Activated naive CD8-positive, alpha-beta T cell treated with anti-CD3 and anti-CD28 coated beads, Interleukin-2, amount 50 U/mL, for 24 hours (primary cell): ENCODE measurements at places on chromosomes 4 and X.
A peak's percentile ranks its signal among the peaks of the same experiment; 100 is the strongest.

DNA sequence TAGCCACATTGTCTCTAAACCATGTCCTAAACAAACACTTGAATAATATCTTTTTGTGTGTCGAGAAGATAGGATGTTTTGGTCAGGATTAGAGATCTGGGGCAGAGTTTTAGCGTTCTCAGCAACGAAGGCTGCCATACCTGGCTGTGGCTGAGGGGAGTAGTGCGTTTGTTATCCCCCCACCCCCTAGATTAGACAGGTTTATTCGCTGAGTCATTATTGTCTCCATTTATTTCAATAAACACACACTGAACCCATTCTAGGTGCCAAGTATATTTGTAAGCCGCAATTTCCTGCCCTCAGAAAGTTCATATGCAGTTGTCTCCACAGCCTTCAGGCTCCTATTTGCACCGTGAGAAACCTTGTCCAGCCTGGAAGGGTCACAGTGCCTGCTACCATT lies 1684.8 kb upstream of the TENM3 start:
- DNase-seq, result no peak
- H3K4me1 ChIP-seq, result no peaks in the 10 kb centered on the region
- no peaks in the 10 kb centered on the region for H3K27me3 ChIP-seq
- no peak overlapping the region for H3K4me3 ChIP-seq
- H3K36me3 ChIP-seq, result no peaks in the 10 kb centered on the region

GRCh38 chrX:53163436-53163835 lies 61.6 kb downstream of the KDM5C start:
- no peak for DNase-seq
- H3K27ac ChIP-seq, result no peak overlapping the region
- no peak overlapping the region for H3K4me3 ChIP-seq
- H3K4me1 ChIP-seq, result no peaks in the 10 kb centered on the region
- H3K27me3 ChIP-seq, result no peaks in the 10 kb centered on the region
- no peaks in the 10 kb centered on the region for H3K36me3 ChIP-seq

GRCh38 chr4:123198706-123199105 lies 197.9 kb upstream of the SPRY1 start:
- H3K27ac ChIP-seq, result no peak overlapping the region
- H3K4me3 ChIP-seq, result no peak overlapping the region
- H3K36me3 ChIP-seq, result peaks cover 2% of the 10 kb centered on the region
- H3K27me3 ChIP-seq, result no peaks in the 10 kb centered on the region
- no peak for DNase-seq

- H3K27me3 ChIP-seq, result no peaks in the 10 kb centered on the region
- no peak for DNase-seq
- H3K36me3 ChIP-seq, result no peaks in the 10 kb centered on the region
- H3K4me1 ChIP-seq, result peaks cover 2% of the 10 kb centered on the region
Observed at GRCh38 chr4:174389439-174389838, 105.7 kb downstream of the CEP44 start.

GRCh38 chrX:42399632-42400024 lies 378.3 kb downstream of the PPP1R2C start:
- DNase-seq, result no peak
- peaks cover 19% of the 10 kb centered on the region for H3K4me1 ChIP-seq
- H3K36me3 ChIP-seq, result no peaks in the 10 kb centered on the region
- H3K4me3 ChIP-seq, result peak overlapping the region; percentile 24

- no peaks in the 10 kb centered on the region for H3K36me3 ChIP-seq
- no peak overlapping the region for H3K27ac ChIP-seq
- no peak overlapping the region for H3K4me3 ChIP-seq
- H3K27me3 ChIP-seq, result peaks cover 14% of the 10 kb centered on the region
- DNase-seq, result no peak
- H3K4me1 ChIP-seq, result no peaks in the 10 kb centered on the region
Observed at GRCh38 chrX:137041329-137041728, 7.5 kb upstream of the GPR101 start.

- no peak overlapping the region for H3K27ac ChIP-seq
- no peak overlapping the region for H3K4me3 ChIP-seq
- no peak for DNase-seq
- no peaks in the 10 kb centered on the region for H3K4me1 ChIP-seq
Observed at GRCh38 chr4:176611381-176611780, 181.3 kb downstream of the VEGFC start.

DNA sequence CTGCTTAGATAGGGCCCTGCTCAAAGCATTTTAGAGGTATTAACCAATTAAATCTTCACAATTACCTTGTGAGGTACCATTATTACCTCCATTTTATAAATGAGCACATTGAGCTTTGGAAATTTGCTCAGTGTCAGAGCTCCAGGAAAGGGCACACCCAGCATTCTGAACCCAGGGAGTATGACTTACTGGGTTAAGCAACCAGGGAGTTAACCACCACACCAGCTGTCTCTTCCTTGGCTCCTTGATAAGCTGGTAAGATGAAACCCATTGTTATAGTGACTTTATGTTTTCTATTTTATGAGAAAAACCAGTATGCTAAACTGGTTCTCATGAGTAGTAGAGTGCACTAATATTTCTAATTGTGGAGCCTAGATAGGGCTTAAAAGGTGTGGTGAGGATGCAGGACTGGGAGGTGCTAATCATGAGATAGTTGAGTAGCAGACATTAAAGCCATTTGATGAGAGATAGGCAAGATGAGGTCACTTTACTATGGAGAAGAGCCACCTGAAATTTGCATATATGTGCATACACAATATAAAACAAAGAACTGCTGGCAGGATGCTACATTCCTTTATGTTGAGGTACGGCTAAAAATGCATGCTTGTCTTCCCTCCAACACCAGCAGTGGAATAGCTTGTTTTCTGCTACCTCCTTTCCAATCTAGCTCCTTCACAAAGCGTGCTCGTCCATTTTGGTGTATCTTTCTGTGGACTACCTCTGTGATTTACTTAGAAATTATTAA lies 556.1 kb downstream of the SPRY1 start:
- H3K36me3 ChIP-seq, result no peaks in the 10 kb centered on the region
- no peak overlapping the region for H3K4me3 ChIP-seq
- no peaks in the 10 kb centered on the region for H3K4me1 ChIP-seq
- H3K27me3 ChIP-seq, result no peaks in the 10 kb centered on the region

GRCh38 chr4:40307627-40308497 lies 27.3 kb upstream of the CHRNA9 start:
- peak overlapping the region; percentile 71 for H3K4me3 ChIP-seq
- H3K27me3 ChIP-seq, result no peaks in the 10 kb centered on the region
- peak; percentile 59 for DNase-seq
- H3K4me1 ChIP-seq, result peaks cover 93% of the 10 kb centered on the region
- H3K36me3 ChIP-seq, result peaks cover 6% of the 10 kb centered on the region

- H3K4me3 ChIP-seq, result no peak overlapping the region
- peaks cover 10% of the 10 kb centered on the region for H3K4me1 ChIP-seq
- no peaks in the 10 kb centered on the region for H3K27me3 ChIP-seq
- no peak for DNase-seq
- H3K27ac ChIP-seq, result no peak overlapping the region
Observed at GRCh38 chr4:123587983-123588494, 191.4 kb downstream of the SPRY1 start.

GRCh38 chr4:84151574-84151973 lies 347.5 kb downstream of the NKX6-1 start:
- DNase-seq, result no peak
- H3K4me1 ChIP-seq, result no peaks in the 10 kb centered on the region
- H3K36me3 ChIP-seq, result no peaks in the 10 kb centered on the region
- H3K27me3 ChIP-seq, result no peaks in the 10 kb centered on the region
- H3K27ac ChIP-seq, result no peak overlapping the region

DNA sequence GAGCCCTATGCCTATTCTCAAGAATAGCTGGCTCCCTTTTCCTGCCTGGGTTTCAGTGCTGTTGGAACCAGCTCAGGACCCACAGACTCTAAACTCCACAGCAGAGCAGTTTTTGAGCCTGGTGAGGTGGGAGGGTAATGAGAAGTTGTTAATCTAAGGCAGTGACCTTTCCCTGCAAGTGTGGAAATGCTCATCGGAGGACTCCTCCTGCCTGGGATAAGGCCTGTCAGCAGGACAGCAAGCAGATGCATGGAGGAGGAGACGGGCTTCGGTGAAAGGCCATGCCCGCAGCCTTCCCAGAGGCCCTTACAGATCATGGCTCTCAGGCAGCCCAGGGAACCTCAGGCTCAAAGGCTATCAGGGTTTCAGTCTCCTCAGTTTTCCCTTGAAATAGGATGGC lies 70.0 kb upstream of the SHISA3 start:
- H3K4me3 ChIP-seq, result no peak overlapping the region
- no peaks in the 10 kb centered on the region for H3K36me3 ChIP-seq
- no peak overlapping the region for H3K27ac ChIP-seq
- peaks cover 4% of the 10 kb centered on the region for H3K27me3 ChIP-seq
- no peaks in the 10 kb centered on the region for H3K4me1 ChIP-seq

DNA sequence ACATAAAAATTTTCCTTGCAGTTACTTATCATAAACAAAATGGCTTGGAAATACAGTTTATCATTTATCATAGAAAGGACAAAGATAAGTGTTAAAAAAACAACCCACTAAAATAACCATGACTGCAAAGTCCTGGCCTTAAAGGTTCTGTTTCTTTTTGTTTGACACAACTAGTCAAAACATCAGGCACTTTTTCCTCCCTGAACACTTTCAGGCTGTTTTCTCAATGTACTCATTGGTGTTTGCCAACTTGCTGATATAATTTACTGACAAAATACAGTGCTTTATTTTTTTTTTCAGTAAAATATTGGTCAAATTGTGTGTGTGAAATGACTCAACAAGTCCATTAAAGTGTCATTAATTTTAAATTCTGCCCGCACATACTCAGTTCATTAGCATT lies 156.6 kb downstream of the ADGRL3 start:
- no peaks in the 10 kb centered on the region for H3K4me1 ChIP-seq
- no peak overlapping the region for H3K4me3 ChIP-seq
- no peak for DNase-seq
- H3K36me3 ChIP-seq, result no peaks in the 10 kb centered on the region

DNA sequence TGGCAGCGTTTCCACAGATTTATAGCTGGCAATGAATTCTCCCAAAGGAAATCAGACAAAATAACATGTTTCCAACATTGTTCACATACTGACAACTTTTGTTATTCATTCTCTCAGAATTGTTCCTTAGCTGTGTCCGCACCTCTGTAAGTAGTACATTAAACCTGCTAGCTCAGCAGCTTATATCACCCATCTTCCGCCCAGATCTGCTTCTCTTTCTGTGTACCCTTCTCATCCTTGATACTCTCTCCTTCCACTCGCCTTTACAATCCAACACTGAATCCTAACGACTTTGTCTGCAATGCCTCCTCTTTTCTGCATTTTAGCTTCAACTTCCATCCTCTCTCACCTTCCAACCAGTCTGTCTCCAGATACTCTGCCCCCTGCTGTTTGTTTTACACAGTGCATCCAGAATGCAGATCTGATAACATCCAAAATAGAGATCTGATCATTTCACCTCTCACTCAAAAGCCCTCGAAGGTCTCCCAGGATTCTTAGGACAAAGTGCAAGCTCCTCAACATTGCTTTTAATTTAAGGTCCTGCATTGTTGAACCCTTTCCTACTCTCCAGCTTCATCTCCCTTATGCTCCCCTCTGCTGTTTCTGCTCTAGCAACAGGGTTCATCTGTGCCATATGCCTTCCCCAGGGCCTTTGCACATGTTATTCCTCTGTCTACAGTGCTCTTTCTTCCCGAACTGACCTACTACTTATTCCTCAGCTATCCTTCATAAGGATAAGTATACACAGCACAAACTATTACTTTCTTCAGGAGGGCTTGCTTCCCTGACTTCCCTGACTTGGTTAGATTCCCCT lies 67.3 kb upstream of the VBP1 start:
- no peaks in the 10 kb centered on the region for H3K27me3 ChIP-seq
- DNase-seq, result peak; percentile 22
- no peaks in the 10 kb centered on the region for H3K36me3 ChIP-seq
- H3K4me3 ChIP-seq, result no peak overlapping the region
- peaks cover 6% of the 10 kb centered on the region for H3K4me1 ChIP-seq

- peaks cover 1% of the 10 kb centered on the region for H3K27me3 ChIP-seq
- DNase-seq, result no peak
- H3K4me1 ChIP-seq, result no peaks in the 10 kb centered on the region
- no peak overlapping the region for H3K27ac ChIP-seq
- H3K36me3 ChIP-seq, result no peaks in the 10 kb centered on the region
- H3K4me3 ChIP-seq, result no peak overlapping the region
Observed at GRCh38 chrX:118855681-118856310, 32.2 kb downstream of the ZCCHC12 start.

GRCh38 chr4:896216-896615 lies 35.9 kb downstream of the GAK start:
- DNase-seq, result no peak
- peaks cover 17% of the 10 kb centered on the region for H3K36me3 ChIP-seq
- H3K27ac ChIP-seq, result no peak overlapping the region

DNA sequence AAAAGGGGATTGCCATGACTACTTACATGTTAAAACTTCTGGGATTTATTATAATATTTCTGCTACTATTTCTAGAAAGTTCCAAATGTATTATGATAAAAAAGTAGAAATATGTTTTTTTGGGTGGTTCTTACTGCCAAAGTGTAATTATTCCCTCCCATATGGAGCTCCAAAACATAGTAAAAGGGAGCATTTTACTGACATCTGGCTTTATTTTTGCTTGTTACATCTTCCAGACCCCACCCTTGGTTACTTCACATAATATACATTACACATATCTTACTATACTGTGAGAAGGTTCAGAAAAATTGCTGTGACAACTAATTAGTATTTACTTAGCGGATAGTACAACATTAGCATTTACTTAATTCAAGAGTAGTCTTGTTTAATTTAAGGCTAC lies 205.1 kb upstream of the TLL1 start:
- no peak for DNase-seq
- H3K4me3 ChIP-seq, result no peak overlapping the region
- no peaks in the 10 kb centered on the region for H3K4me1 ChIP-seq
